ENCODE measurements at places on chromosomes 11 and 22.

DNA sequence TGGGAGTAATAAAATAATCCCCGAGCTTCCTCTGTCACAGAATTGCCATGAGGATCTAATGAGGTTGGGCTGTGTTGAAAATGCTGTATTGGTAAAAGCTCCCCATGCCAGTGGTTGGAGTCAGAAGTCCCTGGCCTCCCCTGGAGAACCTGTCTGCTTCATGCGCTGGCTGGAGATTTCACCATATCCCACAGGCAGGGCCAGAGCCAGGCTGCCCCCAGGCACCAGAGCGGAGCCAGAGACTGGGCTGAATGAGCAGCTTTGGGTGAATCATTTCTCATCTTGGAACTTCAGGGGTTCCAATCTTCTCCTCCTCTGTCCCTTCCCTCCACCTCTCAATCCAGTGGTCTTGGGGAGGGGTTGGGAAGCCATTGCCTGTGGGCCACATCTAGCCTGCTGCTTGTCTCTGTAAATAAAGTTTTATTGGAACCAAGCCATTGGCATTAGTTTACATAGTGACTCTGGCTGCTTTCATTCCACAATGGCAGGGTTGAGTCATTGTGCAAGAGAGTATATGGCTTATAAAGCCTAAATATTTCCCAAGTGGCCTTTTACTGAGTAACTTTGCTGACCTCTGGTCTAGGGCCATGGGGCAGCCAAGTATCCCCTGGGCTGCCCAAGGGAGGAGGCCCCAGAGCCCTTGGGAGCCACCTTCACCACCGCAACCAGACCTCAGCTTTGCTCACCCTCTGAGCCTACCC lies 35.2 kb downstream of the LRRC10B start:
- no peak for DNase-seq

GRCh38 chr22:50078761-50079160 lies 6.5 kb downstream of the MLC1 start:
- no peak for DNase-seq

DNA sequence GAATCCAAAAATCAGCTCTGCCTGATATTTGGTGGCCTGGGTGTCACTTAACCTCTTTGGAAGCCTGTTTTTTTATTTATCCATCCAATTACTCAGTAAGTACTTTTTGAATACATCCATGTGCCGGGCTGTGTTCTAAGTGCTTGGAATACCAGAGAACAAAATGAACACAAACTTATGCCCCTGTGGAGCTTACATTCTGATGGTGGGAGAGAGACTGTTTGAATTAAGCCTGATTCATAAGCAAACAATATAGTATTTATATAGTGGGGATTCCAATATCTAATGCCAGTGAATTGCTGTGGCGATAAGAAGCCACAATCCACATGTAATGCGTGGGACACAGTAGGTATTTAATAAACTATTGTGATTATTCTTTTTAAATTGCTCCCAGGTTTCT lies 19.4 kb downstream of the KCNJ5 start:
- no peak for DNase-seq

DNA sequence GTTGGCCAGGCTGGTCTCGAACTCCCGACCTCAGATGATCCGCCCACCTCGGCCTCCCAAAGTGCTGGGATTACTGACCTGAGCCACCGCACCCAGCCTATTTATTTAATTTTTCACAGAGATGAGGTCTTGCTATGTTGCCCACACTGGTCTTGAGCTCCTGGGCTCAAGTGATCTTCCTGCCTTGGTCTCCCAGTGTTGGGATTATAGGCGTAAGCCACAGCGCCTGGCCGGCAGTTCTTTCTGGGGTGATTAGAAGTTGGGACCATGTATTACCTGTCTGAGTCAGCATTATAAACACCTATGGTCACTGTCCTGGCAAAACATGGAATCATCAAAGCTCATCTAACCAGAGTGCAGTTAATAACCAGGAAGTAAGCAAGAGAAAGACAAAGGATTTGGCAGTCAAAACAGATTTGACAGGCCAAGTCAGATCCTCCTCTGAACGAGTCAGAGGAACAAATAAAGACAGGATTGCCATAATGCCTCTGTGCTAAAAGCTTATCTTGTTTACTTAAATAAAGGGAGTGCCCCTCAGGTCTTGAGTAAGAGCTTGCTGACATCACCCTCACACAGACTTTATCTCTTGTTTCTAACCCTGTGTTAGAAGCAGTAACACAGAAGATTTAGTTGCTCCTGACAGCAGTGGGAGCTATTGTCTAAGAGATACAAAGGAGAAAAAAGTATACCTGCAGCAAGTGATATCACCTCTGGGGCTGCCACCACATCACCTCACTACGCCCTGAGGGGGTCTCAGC lies 3.7 kb downstream of the SERPIND1 start:
- DNase-seq: no peak

DNA sequence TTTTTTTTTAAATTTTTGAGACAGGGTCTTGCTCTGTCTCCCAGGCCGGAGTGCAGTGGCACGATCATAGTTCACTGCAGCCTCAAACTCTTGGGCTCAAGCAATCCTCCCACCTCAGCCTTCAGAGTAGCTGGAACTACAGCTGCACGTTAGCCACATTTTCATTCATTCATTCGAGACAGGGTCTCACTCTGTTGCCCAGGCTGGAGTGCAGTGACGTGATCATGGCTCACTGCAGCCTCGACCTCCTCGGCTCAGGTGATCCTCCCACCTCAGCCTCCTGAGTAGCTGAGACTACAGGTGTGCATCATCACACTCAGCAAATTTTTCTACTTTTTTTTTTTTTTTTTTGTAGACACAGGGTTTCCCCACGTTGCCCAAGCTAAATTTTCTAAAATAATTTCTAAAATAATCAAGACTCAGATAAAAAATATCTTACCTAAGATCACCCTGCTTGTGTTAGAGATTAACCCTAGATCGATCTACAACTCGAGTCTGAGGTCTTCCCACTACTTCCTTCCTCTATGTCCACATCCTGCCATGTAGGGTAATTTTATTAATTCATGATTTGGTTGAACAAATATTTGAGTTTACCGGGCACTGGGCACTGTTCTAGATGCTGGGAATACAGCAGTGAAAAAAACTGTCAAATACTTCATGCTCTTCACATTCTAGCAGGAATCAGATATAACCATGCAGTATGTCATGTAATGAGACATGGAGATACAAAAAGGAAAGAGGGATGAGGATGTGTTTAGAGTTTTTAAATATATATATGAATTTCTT lies 15.1 kb downstream of the EIF4G2 start:
- DNase-seq: no peak

DNA sequence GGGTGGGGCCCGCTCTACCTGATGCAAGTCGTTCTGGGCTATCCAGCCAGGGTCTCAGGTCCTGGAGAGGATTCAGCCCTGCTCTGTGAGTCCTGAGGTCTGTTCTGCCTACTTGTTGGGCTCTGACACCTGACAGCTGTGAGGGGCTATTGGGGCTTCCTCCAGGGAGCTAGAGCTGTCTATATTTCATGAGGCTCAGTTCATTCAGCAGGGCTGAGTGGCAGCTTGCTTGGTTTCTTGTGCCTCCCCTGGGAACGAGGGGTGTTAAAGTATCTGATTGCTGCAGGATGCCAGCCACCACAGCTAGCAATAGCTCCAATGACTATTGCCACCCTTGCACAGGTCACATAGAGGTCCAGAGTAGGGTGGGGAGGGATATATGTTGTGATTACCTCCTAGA lies 26.7 kb downstream of the INSC start:
- no peak for DNase-seq

GRCh38 chr11:119974051-119974450 lies 163.9 kb downstream of the TRIM29 start:
- DNase-seq: no peak

DNA sequence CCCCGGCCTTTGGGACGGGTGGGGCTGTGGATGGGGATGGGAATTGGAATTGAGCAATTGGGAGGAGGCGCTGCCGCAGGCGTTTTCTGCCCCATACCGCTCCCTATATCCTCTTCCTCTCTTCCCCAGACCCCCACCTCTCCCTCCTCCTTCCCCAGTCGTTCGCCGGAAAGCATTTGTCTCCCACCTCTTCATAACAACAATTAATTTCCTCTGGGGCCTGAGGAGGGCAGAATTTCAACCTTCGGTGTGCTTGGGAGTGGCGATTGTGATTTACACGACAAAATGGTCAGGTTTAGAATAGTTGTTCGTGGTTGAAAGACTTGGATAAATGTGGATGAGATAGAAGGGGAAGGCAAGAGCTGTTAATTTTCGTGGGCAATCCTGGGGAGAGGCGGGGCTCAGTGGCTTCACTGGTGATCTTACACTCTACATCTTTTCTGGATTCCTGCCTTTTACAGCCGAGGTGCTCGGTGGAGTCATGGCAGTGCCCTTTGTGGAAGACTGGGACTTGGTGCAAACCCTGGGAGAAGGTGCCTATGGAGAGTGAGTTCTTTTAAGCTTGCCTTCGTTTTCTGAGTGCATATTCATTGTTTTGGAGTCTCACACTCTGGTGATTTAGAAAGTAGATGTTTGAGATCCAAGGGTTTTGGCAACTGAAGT lies 1.5 kb downstream of the CHEK1 start:
- DNase-seq: no peak

DNA sequence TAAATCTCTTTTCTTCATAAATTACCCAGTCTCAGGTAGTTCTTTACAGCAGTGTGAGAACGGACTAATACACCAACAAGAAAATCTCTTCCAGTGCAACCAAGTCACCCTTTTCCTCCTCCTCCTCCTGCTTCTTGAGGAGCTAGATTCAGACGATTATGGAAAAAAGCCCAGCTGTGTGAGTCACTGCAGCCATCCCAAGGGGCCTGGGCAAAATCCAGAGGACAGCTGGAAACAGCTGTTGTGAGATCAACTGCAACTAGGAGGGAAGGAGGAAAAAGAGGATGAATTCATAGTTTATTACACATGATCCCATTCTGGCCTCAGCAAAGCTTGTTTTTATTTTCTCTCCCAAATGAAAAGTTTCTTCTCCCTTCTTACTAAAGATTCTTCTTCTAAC lies 32.9 kb downstream of the RBFOX2 start:
- no peak for DNase-seq

GRCh38 chr11:28346209-28346608 lies 238.0 kb downstream of the METTL15 start:
- no peak for DNase-seq

DNA sequence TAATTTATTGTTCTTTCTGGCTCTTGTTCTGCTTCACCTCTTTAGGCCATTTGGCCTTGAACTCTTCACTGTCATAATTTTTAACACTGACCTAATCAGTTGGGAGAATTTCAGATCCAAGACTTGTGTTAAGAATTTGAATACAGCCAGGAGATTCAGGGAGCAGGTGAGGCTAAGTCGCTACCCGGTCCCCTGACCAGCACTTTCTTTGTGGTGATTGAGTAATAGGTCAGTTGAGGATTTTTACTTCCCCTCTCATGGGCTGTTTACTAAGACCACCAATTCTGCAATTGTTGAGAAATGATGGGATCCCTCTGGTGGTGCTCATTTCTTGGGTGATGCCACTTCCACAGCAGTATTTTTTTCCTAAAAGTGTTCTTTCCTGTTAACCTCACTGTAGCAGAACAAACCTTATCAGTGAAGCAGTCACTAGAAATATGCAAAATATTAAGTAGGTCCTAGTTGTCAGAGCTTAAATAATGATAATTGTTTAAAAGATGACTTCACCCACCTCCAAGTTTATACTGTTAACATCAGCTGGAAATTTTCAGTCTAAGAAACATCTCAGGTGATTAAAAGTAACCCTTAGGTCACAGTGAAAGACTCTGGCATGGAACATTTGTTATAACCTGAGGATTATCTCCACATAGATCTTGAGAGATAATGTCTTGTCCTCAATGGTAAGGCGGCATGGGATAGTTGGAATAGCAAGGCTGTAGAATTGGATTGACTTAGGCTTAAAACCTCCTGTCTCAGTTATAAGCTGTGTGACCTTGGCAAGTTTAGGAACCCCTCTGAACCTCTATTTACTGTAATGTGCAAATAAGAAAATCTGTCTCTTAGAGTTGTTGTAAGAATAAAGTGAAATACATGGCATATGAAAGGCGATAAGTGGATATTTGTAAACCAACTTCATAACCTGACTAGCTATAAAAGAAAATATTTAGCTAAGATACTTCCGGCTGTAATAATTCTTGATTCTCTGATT lies 41.3 kb downstream of the POLD3 start:
- DNase-seq: no peak

- DNase-seq: no peak
These were observed 13.3 kb upstream of the CYP2R1 start for GRCh38 chr11:14905104-14906033.

DNA sequence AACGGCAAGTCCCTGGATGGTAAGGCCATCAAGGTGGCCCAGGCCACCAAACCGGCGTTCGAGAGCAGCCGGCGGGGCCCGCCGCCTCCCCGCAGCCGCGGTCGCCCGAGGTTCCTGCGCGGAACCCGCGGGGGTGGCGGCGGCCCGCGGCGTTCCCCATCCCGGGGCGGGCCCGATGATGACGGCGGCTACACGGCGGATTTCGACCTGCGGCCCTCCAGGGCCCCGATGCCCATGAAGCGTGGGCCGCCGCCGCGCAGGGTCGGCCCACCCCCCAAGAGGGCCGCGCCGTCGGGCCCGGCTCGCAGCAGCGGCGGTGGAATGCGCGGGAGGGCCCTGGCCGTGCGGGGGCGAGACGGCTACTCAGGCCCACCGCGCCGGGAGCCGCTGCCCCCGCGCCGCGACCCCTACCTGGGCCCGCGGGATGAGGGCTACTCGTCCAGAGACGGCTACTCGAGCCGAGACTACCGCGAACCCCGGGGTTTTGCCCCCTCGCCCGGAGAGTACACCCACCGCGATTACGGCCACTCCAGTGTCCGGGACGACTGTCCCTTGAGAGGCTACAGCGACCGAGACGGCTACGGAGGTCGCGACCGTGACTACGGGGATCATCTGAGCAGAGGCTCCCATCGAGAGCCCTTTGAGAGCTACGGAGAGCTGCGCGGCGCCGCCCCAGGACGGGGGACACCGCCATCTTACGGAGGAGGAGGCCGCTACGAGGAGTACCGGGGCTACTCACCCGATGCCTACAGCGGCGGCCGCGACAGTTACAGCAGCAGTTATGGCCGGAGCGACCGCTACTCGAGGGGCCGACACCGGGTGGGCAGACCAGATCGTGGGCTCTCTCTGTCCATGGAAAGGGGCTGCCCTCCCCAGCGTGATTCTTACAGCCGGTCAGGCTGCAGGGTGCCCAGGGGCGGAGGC lies 792 bp downstream of the RBMXL2 start:
- no peak for DNase-seq

GRCh38 chr11:124724979-124725718 lies 14.6 kb upstream of the NRGN start:
- peak; percentile 71 for DNase-seq

DNA sequence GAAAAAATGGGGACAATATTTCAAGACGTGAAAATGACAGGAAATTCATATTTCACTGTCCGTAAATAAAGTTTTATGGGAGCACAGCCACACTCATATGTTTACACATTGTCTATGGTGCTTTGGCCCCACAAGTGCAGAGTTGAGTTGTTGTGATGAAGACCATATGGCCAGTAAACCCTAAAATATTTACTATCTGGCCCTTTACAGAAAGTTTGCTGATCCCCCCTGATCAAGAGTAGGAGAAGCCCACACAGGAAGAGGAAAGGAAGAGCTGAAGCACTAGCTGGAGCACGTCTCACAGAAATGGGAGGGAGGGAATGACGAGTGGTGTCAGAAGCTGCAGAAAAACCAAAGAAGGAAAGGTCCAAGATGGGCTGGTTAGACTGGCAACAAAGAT lies 78.8 kb downstream of the TNRC6B start:
- no peak for DNase-seq

GRCh38 chr11:94513091-94513490 lies 830 bp downstream of the C11orf97 start:
- DNase-seq: no peak
